ENCODE measurements at places on chromosomes 2 and 18.

- DNase-seq = no peak
Observed at GRCh38 chr2:41151746-41152145, 699.9 kb upstream of the SLC8A1 start.

GRCh38 chr2:157789256-157789655, 86.9 kb downstream of the ACVR1 start:
- no peak for DNase-seq

- no peak for DNase-seq
Observed at GRCh38 chr2:232662486-232663260, 29.3 kb downstream of the EFHD1 start.

- DNase-seq = no peak
Observed at GRCh38 chr2:237874585-237875161, 15.2 kb downstream of the RAMP1 start.

DNA sequence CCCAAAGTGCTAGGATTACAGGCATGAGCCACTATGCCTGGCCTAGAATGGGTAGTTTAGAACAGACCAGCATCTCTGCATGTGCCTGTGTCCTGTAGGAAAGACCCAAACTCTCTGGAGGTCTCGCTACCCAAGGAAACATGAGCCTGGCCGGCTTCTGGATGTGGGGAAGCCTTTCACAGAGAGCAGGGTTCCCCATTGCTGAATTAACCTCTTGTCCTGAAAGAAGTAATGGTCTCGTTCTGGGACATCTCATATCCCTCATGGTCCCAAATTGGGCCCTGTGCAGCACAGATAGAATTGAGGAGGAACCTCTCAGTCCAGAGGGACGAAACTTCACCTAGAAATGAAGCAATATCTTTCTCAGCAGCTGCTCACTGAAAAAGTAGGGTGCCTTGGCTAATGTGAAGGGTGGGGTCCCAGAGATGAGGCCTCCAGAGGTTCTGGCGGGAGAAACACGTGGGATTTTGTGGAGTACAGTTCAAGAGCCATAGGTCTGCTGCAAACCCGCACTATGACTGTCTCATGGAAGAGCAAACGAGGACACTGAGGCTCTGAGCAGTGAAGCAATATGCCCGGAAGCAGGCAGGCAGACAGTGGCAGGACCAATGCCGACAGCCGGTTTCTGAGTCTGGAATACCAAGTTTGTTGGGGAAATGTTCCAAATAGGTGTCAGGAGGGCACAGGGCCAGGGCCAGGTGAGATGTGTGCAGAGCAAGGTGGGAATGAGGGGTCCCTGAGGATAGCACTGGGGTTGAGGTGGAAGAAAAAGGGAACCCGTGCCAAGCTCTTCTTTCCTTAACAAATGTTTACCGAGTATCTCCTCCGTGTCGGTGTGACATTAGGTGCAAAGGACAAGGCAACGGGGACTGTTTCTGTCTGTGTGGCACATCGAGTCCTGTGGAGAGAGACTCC, 121.0 kb upstream of the TWIST2 start:
- no peak for DNase-seq

GRCh38 chr2:237861875-237862527, 2.6 kb downstream of the RAMP1 start:
- DNase-seq = no peak

GRCh38 chr18:3867864-3868311, 417.9 kb downstream of the TGIF1 start:
- no peak for DNase-seq

- DNase-seq = no peak
Observed at GRCh38 chr2:130369311-130369964, 13.6 kb downstream of the PTPN18 start.

DNA sequence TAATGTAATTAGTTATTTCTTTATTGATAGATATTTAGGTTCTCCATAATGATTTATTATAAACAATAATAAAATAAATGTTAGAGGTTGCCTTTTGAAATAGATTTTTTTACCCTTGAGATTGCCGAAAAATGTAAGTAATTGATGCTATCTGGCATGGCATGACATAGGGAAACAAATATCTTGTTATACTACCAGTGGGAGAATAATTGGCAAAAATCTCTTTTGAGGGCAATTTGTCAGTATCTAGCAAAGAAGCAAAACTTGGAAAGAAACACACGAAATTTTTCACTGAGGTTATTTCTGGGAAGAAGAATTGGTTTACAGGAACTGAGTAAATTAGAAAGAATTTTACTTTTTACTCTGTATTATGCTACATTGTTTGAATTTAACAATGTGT, 547.2 kb upstream of the SETBP1 start:
- no peak for DNase-seq

DNA sequence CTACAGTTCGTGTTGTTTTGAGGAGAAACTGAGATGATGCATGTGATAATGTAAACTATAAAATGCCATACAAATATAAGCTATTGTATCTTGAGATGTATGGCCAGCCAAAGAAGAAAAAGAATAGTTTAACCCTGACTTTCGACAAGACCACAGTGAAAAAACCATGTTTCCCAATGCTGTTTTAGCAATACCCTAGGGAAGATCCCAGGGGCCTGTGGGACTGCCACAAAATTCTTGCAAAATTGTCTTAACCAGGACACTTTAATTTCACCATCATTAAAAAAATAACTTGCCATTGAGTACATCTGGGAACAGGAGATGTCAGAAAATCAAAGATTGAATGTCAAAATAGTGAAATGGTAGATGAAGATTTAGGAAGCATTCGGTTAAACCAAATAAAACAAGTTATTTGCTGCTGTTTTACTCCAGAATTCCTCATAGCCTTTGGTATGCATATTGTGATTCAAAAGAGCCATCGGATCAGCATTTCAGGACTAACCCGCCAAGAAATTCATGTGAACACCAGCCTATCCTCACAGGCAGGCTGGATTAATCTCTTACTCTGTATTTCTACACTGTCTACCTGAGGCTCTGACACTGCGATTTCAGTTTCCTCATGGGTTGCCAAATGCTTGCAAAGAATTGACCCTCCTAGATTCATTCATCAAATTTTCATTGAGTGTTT, 49.0 kb upstream of the SP3 start:
- DNase-seq = no peak

- no peak for DNase-seq
Observed at GRCh38 chr2:68403199-68403644, 38.1 kb downstream of the PLEK start.

DNA sequence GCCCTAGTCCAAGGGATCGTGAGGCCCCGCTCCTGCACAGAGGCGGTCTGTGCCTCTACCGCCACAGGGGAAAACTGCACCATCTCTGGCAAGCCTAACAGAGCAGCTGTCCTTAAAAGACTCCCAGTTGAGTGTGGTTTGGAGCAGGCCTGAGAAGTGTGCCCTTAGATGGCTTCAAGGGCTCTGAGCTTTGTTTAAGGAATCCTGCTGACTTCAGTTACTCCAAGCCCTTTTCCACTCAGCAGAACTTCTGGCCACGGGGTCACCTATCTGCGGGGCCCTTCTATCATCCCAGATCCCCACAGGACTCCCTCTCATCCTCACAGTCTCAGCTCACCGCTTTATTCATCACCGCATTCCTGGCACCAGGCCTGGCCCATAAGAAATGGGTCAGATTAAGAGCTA, 131.5 kb downstream of the CCDC74A start:
- DNase-seq = no peak

- DNase-seq = no peak
Observed at GRCh38 chr2:188285049-188285448, 6.6 kb upstream of the GULP1 start.

DNA sequence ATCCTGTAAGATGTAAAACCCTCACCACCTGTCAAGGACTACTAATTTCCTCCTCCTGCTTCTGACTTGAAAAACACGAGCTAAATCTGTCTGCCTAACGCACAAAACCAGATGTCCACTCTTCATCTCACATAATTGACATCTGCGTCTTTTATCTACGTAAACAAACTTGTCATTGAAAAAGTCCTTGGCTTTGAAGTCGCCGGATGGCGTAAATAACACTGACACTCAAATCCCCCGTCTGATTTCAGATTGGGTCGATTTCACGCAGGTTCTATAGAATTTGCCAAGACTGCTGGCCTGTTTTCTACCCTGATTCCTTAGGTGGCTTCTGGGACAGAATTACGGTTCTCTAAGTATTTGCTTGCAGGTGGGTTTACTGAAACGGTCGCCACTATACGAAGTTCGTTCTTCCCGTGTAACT, 539 bp upstream of the MOB4 start:
- no peak for DNase-seq

DNA sequence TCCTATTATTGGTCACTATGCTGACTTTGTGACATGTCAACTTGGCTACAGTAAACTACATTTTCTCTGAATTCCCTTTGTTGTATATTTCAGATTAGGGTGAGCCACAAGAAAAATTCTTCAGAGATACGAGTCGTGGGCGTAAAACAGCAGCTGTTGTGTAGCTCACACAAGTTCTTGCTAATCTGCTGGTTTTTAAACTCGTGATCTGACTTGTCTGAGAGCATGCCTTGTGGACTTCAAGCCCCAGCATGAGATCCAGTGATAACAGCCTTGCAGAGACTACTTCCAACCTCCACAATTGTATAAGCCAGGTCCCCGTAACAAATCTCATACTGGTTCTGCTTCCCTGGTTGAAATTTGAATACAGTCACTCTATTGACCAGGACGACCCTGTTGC, 259.8 kb upstream of the LYPD1 start:
- DNase-seq = no peak

All from CD4-positive, alpha-beta T cell (primary cell).